Tibial nerve (tissue), 4 donors: ENCODE measurements at places on chromosomes 11 and 22. TPM values are rescaled to one million over a fixed set of nuclear protein-coding genes. Genes with fewer than 3 reads are reported as not detected.

GRCh38 chr22:28958611-28959010, 75.2 kb downstream of the ZNRF3 start:
- DNase-seq, result no peak

The FAM227A gene
- total RNA-seq, result 10.1 TPM

DNA sequence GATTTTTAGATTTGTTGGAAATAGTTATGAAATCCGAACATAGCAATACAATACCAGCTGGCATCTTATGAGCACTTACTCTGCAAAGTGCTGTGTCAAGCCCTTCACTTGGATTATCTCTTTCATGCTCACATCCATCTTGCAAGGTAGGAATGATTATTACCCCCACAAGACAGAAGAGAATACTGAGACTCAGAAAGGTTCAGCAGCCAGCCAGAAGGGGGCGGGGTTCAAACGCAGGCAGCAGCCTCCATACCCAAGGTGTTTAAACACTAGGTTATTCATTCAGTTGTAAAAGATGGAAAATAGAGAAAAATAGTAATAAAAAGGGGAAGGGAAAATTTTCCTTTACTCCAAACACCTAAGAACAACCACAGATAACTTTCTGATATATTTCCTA, 158.5 kb downstream of the CCDC34 start:
- no peak for DNase-seq

The PATE4 gene
- not detected for total RNA-seq

DNA sequence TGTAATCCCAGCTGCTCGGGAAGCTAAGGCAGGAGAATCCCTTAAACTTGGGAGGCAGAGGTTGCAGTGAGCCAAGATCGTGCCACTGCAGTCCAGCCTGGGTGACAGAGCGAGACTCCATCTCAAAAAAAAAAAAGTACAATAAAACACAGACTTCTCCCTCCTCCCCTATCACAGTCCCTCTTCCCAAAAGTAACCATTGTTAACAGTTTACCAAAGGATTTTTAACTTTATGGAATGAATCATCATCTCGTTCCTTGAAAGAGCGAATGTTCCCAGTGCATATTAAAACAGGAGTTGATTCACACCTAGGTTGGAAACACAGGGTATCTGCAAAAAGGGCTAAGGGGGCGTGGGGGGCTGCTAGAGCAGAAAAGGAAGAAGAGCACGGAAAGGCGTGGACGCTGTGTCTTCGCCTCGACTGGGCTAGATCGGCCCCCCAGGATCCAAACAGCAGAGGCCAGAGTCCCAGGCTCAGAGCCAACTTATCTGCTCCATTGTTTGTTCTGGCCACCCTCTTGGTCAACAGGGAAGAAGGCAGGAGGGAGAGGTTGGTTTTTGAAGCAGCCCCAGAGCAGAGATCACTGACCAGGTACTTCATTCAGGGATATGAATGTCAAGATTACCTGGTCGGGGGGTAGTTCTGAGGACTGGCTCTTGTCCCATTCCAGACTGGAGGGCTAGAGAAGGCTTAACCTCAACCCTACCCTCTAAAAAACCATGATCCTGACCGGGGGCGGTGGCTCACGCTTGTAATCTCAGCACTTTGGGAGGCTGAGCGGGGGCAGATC, 2.1 kb upstream of the AHNAK start:
- no peak for DNase-seq

DNA sequence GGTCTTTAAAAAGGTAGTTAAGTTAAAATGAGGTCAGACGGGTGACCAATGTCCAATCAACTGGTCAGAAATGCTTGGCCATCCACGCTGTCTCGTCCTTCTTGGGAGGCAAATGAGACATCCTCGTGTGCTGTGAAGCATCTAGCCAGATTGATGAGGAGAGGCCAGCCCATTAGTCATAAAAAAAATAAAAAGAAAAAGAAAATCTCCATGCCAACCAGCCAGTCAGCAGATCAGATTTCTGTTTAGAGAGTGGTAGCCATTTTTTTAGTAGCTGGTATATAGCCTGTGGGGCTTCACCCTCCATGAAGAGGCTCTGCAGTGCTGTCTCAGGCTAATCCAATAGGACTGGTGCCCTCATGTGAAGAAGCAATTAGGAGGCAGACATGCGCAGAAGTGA, 343.1 kb upstream of the SYN3 start:
- DNase-seq, result no peak

- no peak for DNase-seq
These were observed 465.8 kb upstream of the ANO5 start for GRCh38 chr11:21727102-21727501.

The PLXNB2 gene
- 135 TPM for total RNA-seq

DNA sequence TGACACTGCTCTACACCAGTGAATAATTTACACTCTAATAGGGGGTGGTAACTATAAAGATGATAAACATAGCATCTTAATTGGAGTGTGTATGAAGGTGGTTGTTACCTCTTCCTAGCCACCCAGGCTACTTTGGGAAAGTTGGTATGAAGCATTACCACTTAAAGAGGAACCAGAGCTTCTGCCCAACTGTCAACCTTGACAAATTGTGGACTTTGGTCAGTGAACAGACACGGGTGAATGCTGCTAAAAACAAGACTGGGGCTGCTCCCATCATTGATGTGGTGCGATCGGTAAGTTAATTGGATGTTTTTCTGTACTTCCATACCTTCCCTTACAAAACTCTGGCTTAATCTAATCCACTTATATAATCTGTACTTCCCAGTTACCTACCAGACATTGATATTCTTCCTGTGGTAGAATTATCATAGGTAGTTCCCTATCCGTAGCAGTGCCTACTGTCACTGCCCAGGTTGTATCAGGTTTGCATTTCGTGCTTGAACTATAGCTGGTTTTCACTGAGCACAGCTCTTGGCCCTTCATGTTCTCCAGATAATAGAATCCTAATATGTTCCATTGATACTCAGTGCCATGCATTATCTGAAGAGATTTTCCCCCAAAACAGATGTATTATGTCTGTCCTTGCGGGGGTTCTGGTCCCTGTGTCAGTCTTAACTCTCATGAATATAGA, 2.2 kb downstream of the RPL27A start:
- no peak for DNase-seq

The OR8G1 gene
- total RNA-seq, result not detected

GRCh38 chr11:120834686-120835210, 189.2 kb upstream of the TBCEL start:
- DNase-seq, result no peak

- DNase-seq, result no peak
These were observed 27.0 kb upstream of the POU2AF1 start for GRCh38 chr11:111406091-111406490.

The LIPT2 gene
- total RNA-seq, result 0.59 TPM

- no peak for DNase-seq
These were observed 487.9 kb upstream of the LRRC4C start for GRCh38 chr11:41947392-41947791.

DNA sequence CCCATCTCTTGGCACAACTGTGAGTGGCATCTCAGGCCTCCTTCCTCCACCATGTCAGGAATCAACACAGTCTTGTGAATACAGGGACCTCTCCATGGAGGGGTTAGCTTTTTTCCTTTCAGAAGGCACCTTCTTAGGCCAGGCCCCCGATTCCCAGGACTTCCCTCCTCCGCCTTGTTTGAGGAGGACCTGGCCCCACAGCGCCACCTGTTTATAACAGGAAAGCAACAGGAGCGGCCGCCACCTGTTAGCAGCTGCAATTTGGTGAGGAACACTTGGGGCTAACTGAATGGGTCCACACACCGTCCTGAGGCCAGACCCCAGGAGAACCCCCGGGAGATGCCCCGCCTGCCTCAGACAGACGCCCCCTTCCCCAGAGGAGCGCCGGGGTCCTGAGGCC, 3.8 kb upstream of the PKP3 start:
- no peak for DNase-seq

The PICALM gene
- 337 TPM for total RNA-seq

DNA sequence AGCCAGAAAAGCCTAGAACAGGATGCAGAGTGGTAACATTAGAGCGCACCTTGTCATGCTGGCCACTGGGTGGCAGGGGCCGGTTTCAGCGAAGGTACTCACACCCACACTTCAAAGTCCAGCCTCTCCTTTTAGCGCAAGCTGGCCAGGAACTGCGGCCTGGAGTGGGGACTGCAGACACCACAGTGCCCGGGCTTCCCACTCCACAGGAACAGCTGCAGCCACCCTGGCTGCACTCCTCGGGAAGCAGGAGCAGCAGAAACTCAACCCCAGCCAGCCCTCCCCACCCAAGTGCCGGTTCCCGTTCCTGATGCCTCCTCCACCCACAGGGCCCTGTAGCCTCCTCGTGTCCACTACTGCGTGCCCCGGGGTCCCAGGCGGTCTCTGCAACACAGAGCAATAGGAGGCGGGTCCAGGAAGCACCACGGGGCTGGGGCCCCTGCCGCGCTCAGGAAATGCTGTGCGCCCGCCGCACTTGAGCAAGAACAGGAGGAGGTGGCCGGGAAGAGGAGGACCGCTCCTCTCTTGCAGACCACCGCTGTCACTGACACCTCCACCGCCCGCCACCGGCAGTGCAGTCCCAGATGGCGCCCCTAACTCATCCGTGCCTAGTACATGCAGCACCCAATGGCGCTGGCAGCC, 2.2 kb downstream of the RFPL2 start:
- DNase-seq, result no peak

GRCh38 chr22:41523464-41524221, 20.6 kb downstream of the POLR3H start:
- DNase-seq, result no peak

DNA sequence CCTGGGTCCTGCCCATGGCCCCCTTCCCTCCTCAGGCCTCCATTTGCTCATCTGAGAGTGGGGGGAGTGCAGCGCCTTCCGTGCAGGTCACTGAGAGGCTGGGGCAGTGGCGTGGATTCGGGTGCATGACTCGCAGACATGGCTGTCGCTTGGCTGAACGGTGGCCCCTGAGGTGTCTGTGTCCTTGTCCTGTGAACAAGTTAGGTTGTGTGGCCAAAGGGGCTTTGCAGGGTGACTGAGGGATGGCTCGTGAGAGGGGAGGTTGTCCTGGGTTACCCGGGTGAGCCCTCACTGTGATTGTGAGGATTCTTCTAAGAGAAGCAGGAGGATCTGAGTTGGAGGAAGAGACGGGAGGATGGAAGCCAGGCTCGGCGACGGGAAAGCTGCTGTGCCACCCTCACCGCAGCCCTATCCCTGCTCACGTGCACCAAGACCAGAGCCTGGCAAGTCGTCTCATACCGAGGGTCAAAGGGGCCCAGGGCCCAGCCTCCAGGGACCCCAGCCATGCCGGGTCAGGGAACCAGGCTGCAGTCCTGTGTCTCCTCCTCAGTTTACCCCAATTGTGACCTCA, 79.1 kb downstream of the KCNQ1 start:
- peak; percentile 7 for DNase-seq

GRCh38 chr11:123546515-123546914, 107.9 kb downstream of the SCN3B start:
- no peak for DNase-seq

The BIRC3 gene
- 14.4 TPM for total RNA-seq

DNA sequence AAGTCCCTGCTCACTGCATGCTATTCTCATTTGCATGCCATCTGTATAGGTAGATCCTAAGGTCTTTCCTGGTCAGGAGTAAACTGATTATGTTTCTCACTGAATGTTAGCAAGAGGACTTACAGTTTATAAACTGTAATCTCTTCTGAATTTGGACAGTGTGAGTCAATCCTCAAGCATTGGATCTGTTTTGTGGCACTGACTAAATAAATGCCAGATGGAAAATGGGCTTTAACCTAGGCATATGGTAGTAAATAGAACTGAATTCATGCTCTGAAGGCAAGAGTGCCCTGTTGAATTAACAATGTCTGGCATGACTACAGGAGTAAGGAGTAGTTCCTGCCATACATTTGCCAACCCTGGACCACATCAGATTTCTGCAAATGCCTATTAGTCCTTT, 11.4 kb downstream of the FAM181B start:
- DNase-seq, result no peak

The MMP27 gene
- not detected for total RNA-seq

DNA sequence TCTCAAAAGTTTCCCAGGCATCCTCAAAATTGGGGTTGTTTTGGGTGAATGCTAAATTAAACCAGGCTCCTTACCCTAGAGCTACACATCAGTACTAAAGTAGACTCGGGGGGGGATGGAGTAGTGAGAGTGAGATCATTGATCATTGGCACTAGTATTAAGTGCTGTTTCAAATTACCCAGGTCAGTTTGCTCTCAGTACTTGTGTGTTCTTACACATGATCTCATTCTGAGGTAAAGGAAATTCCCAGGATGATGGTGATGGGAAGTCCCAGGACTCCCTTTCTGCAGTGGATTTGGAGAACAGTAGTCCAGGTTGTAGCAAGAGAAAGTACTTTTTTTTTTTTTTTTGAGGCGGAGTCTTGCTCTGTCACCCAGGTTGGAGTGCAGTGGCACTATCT, 12.5 kb downstream of the RBM4 start:
- DNase-seq, result no peak

DNA sequence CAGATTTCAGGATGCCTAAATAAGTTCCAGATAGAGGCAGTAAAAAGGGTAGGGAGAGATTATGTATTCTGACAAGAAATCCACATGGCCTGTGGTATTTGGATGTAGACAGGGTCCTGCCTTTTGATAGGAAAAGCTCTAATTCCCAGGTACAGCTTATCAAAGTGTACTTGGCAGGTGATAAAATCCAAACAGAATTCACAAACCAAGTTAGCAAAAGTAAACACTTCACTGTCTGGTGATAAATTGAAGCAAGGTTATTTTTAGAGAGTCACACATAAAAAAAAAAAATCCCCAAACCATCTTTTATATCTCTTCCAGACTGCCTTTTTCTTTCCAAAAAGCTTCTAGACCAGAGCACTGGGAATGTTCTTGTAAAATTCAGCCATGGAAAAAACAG, 5.7 kb downstream of the CBLIF start:
- no peak for DNase-seq

DNA sequence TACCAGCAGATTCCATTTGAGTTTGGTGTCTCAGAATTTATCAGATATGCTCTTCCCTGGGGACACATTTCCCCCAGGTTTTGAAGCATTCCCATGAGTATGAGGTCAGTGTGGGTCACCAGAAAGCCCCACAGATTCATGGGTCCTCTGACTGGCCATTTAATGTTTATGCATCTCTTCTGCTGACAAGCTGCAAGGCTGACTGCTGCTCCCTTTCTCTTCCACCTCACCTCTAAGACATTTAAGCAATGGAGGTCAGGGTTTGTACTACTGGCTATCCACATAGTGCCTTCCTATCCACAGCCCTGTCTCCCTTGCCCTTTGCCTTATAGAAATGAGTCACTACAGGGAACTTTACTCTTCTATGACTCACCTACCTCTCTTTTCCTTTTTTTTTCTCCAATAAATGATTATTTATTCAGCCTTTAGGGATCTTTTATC, 106.0 kb upstream of the TIMP3 start:
- DNase-seq, result no peak

The APOBEC3F gene
- 6.1 TPM for total RNA-seq

DNA sequence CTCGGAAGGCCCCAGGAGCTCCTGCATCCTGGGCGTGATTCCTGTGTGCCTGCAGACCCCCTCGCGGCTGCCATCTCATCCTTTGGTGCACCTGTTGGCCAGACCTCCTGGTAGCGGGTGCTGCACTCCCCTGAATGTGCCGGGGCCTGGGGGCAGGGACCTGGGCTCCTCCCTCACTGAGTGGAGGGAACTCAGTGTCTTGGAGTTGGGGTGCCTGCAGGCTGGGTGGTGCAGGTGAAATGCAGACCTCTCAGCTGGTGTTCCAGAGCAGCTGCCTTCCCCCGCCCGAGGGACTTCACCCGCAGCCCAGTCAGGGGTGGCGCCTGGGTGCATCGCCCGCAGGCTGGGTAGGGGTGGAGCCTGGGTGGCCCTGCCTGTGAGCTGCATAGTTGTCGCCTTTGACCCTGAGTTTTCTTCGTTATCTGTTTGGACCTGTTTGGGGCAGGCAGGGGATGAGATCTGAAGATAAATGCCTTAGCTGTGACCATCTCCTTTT, 31.4 kb downstream of the LRP5 start:
- DNase-seq, result no peak

The CTSF gene
- total RNA-seq, result 205 TPM

- DNase-seq, result peak; percentile 7
These were observed 30.4 kb downstream of the ADAMTS15 start for GRCh38 chr11:130478881-130479280.
